GM04504 (cell line): ENCODE measurements at places on chromosomes 7 and 10.

GRCh38 chr7:155570171-155570958 lies 24.0 kb upstream of the CNPY1 start:
- DNase-seq, result no peak

GRCh38 chr10:31299119-31299518 lies 19.9 kb upstream of the ZEB1 start:
- no peak for DNase-seq

GRCh38 chr10:1376384-1376945 lies 320.3 kb downstream of the WDR37 start:
- no peak for DNase-seq

GRCh38 chr7:94512735-94513564 lies 3.3 kb downstream of the CASD1 start:
- no peak for DNase-seq

DNA sequence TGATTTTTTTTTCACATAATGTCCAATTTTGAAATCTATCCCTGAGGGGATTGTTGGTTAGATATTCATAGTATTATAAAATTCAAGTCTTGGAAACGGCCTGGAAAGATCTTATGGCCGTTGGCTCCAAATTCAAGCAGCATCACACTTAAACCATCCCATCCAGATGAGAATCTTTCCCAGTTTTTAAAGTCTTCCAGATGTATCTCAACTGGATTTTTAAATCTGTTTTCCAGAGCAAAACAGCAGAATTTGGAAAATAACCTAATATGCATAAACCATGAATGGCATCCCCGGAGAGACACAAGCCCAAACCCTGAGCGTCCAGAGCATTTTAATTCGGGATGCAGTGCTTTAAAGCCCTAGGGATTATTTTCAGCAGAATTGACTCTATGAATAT lies 208.2 kb upstream of the PRKCQ start:
- DNase-seq, result no peak

DNA sequence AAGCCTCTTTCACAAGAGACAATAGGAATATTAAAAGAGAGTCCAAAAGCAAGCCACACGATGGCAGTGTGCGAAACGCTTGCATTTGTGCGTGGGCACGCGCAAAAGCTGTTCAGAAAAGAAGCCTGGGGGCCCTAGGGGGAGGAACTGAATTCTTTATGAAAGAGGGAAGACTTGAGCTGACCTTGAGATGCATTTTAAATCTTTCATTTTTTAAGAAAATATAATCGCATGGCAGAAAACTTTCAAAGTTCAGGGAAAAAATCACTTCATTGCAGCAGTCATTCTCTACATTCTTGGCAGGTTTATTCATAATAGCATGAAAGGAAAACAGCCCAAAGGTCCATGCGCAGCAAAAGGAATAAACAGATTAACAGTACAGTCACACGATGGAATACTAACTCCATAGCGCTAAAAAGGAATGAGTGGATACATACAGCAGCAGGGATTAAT lies 206.5 kb upstream of the PRKCQ start:
- no peak for DNase-seq

DNA sequence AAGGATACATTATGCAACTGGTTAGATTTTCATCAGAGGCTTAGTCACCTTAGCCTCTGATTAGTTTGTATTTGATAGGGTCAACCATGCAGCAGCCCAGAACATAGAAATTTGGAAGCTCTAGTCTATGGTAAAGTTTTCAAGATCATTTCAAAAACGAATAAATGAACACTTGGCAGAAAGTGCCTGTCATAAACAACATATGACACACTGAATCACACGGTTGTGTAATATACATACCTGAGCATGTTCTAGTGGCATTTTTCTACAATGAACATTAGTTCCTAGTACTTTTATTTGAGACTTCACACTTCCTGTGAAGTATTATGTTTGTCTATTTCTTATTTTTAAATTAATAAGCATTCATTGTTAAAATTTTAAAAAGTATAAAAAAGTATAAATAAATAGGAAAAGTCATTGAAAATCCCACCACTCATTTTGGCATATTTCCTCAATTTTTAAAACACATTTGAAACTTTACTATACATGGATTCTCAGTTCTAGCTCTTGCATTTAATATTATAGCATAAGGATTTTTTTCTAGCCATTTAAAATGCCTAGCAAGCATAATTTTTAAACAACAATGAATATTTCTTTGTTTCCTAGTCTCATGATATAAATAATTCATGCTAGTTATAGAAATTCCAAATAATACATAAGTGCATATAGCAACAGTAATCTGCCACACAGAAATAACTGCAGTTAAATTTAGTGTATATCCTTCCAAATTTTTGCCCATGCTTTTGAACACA lies 25.7 kb upstream of the PRPS1L1 start:
- no peak for DNase-seq

DNA sequence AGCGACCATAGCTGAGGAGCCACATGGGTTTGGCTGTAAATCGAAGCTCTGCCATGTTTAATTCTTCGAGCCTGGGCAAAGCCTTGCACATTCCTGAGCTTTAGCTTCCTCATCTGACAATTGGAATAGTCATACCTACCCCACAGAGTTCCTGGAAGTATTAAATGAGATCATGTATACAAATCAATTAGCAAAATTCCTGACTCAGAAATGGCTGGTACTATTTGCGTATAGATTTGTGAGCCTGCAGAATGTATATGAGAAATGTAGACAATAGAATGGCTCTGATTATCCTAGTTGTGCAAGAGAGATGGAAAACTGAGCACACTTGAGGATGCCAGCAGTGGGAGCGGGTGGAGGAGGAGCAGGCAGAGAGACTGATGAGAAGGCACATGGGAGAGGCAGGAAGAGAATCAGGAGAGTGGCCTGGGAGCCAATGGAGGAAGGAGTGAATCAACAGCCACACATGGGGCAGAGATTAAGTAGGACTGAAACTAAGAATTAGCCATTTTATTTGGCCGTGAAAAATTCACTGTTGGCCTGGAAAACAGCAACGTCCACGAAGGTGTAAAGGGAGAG lies 128.0 kb upstream of the C1GALT1 start:
- DNase-seq, result no peak

GRCh38 chr10:63628526-63629362 lies 107.5 kb downstream of the REEP3 start:
- DNase-seq, result no peak

DNA sequence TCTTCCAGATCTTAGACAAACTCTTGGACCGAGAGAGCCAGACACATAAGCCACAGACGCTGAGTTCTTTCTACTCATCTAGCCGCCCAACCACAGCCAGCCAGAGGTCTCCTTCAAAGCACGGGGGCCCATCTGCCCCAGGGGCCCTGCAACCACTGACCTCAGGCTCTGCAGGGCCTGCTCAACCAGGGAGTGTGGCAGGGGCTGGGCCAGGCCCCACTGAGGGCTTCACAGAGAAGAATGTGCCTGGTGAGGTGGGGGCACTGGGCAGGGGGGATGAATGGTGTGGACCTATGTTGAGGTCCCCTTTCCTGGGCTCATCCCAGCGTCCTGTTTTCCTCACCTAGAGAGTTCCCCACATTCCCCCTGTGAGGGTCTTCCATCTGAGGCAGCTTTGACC lies 11.4 kb downstream of the ZSWIM8 start:
- DNase-seq, result no peak

- DNase-seq, result no peak
Measured at GRCh38 chr7:130732980-130733930, 752 bp downstream of the KLF14 start.

- no peak for DNase-seq
Measured at GRCh38 chr10:58400609-58401008, 15.4 kb downstream of the TFAM start.

- no peak for DNase-seq
Measured at GRCh38 chr10:19231034-19231433, 182.4 kb downstream of the MALRD1 start.

- DNase-seq, result no peak
Measured at GRCh38 chr7:2202901-2203765, 29.6 kb downstream of the MAD1L1 start.

- no peak for DNase-seq
Measured at GRCh38 chr7:151697942-151698341, 178.2 kb upstream of the RHEB start.

DNA sequence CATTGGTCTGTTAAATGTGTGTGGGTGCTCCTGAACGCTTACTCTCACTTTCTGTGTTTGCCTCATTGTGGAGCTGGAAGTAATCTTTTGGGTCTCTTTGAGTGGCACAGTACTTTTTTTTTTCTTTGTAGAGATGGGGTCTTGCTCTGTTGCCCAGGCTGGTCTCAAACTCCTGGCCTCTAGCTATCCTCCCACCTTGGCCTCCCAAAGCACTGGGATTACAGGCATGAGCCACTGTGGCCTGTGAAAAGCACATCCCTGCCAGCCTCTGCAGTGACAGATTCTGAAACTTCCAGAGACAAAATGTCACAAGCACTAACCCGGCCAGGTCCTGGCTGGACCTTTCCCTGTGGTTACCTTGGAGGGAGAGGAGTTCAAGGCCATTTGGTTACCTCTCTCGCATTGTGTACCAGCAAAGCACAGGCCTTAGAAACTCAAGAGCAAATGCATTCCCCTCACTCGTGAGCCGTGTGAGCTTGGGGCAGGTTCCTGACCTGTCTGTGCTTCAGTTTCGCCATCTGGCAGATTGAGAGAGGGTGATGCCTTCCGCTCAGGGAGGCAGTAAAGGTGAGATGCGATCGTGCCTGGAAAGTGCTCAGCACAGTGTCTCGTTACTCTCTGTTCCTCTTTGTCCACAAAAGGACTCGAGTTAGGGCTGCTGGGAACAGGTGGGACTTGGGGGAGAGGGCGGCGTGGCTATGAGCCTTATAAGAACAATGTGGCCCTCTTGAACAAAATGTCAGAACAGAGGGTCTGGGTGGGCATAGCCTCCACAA lies 72.6 kb upstream of the SEPHS1 start:
- DNase-seq, result no peak

- DNase-seq, result no peak
Measured at GRCh38 chr7:47100148-47100816, 481.6 kb downstream of the TNS3 start.

DNA sequence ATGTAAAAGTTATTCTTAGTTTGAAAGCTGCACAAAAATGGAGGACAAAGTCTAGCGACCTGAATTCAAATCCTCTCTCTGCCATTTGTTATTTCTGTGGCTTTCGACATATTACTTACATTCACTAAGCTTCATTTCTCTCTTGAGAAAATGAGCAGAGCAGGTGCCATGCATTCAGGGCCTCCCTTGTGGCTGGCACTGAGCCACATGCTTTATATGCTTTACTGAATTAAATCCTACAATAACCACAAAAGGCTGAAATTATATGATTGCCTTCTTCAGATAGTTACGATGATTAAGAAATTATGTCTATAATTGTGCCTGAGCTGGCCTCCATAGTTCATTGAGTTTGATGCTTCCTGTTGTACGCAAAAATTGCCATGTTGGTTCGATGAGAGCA lies 98.7 kb downstream of the NPSR1 start:
- no peak for DNase-seq
